ENCODE measurements at places on chromosomes 7 and 10.

- H3K27ac ChIP-seq: no peak overlapping the region
- DNase-seq: no peak
- H3K4me1 ChIP-seq: peaks cover 30% of the 10 kb centered on the region
- H3K36me3 ChIP-seq: no peaks in the 10 kb centered on the region
- H3K27me3 ChIP-seq: no peaks in the 10 kb centered on the region
These were observed 182.8 kb downstream of the DIP2C start for GRCh38 chr10:506451-507354.

- no peaks in the 10 kb centered on the region for H3K36me3 ChIP-seq
- DNase-seq: no peak
- H3K4me3 ChIP-seq: no peak overlapping the region
- H3K27me3 ChIP-seq: no peaks in the 10 kb centered on the region
These were observed 216.2 kb upstream of the HABP2 start for GRCh38 chr10:113336549-113337130.

GRCh38 chr10:74842301-74842954, 16.0 kb downstream of the KAT6B start:
- H3K4me1 ChIP-seq: no peaks in the 10 kb centered on the region
- H3K36me3 ChIP-seq: peaks cover 7% of the 10 kb centered on the region
- no peak overlapping the region for H3K4me3 ChIP-seq
- H3K27me3 ChIP-seq: no peaks in the 10 kb centered on the region
- H3K27ac ChIP-seq: peak overlapping the region; percentile 76

DNA sequence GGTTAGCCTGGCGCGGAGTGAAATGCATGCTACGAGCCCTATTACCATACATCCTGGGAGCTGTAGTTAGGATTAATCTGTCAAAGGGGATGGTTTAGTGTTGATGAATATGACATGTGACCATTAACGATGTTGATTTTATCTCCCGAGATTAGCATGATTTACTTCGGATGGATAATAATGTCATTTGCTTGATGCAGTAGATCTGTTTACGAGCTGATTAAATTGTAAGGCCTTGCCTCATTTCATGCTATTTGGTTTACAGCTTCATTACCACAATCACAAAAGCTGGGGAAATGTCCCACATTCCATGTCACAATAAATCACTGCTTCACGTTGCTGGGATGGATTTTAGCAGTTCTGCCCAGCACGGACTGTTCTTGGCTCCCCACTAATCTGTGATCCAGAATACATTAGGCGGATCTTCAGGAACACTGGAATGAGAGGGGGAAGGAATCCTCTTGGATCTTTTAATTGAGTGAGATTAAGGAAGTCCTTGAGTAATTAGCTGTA, 22.3 kb downstream of the ZNF503 start:
- no peaks in the 10 kb centered on the region for H3K36me3 ChIP-seq
- H3K4me3 ChIP-seq: no peak overlapping the region
- no peaks in the 10 kb centered on the region for H3K4me1 ChIP-seq
- no peaks in the 10 kb centered on the region for H3K27me3 ChIP-seq

DNA sequence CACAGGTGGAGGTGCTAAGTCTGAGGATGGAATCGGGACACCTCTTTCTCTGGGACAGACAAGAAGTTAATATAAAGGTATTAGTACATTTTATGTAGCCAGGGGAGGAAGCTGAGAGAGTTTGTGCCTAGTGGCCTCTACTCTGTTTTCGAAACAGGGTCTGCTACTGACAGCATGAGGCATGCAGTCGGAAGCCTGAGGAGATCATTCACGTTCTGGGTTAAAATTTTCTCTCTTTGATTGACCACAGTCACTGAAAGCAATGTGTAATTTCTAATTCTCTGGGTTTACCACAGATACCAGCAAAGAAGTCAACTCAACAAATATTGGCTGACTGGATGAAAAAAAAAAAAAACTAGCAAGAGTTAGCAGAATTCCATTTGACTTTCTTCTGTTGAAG, 53.3 kb upstream of the KCTD7 start:
- peaks cover 44% of the 10 kb centered on the region for H3K36me3 ChIP-seq
- no peak overlapping the region for H3K27ac ChIP-seq
- no peak overlapping the region for H3K4me3 ChIP-seq
- no peak for DNase-seq
- no peaks in the 10 kb centered on the region for H3K27me3 ChIP-seq

DNA sequence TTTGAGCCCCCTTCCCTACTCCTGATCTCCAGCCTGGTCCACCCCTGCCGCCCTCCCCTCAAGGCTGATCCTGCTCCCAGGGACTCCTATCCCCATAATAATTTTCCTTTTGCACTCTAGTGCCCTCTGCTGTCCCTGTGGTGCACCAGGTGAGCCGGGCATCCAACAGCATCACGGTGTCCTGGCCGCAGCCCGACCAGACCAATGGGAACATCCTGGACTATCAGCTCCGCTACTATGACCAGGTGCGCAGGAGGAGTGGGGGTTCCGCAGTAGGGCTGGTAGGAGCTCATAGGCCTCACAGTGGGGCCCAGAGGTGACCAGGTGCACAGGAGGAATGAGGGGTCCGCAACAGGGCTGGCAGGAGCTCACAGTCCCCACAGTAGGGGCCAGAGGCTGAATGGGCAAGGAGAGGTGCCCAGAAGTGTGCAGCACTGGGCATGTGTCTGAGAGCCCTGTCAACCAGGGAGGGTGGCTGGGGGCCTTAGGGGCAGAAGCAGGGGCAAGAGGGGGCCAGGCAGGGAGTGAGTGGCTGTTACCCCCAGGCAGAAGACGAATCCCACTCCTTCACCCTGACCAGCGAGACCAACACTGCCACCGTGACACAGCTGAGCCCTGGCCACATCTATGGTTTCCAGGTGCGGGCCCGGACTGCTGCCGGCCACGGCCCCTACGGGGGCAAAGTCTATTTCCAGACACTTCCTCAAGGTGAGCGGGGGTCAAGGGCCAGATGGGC, 11.7 kb downstream of the EPHB6 start:
- no peaks in the 10 kb centered on the region for H3K4me1 ChIP-seq
- H3K36me3 ChIP-seq: no peaks in the 10 kb centered on the region
- DNase-seq: no peak
- H3K4me3 ChIP-seq: no peak overlapping the region
- no peak overlapping the region for H3K27ac ChIP-seq

Measured in right atrium auricular region (tissue), 2 donors.